ENCODE measurements at places on chromosomes 16 and 17. TPM values are rescaled to one million over a fixed set of nuclear protein-coding genes. Genes with fewer than 3 reads are reported as not detected.

Gene VTN
- total RNA-seq = not detected

GRCh38 chr17:45277216-45277849 lies 15.4 kb upstream of the SPATA32 start:
- peak; percentile 98 for DNase-seq
- no peaks in the 10 kb centered on the region for H3K27me3 ChIP-seq
- H3K4me3 ChIP-seq = no peak overlapping the region
- H3K36me3 ChIP-seq = no peaks in the 10 kb centered on the region
- no peak overlapping the region for H3K27ac ChIP-seq

Gene AURKB
- 128 TPM for total RNA-seq

Gene AOC2
- 5.8 TPM for total RNA-seq

- no peak for DNase-seq
- no peaks in the 10 kb centered on the region for H3K36me3 ChIP-seq
- H3K4me1 ChIP-seq = no peaks in the 10 kb centered on the region
- H3K4me3 ChIP-seq = no peak overlapping the region
- H3K27me3 ChIP-seq = no peaks in the 10 kb centered on the region
Measured at GRCh38 chr17:41258406-41258805, 3.2 kb downstream of the KRTAP9-9 start.

DNA sequence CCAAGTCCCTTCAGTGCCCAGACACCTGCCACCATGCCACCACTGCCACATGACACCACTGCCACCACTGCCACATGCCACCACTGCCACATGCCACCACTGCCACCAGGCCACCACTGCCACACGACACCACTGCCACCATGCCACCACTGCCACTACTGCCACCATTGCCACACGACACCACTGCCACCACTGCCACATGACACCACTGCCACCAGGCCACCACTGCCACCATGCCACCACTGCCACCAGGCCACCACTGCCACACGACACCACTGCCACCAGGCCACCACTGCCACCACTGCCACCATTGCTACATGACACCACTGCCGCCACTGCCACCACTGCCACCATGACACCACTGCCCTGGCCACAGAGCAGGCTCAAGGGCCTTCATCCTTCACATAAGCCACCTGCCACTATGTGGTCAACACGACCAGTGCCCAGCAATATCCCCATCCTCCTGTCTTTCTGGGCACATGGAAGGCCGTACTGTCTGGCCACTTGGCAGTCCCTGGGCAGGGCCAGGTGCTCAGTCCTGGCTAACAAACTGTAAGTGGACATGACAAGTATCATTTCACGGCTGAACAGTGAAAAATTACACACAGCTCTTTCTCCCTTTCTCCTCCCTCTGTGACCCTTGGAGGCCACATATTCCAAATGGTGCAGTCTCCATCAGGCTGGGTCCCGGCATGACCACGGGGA lies 33.1 kb downstream of the ABR start:
- no peaks in the 10 kb centered on the region for H3K27me3 ChIP-seq
- no peak overlapping the region for H3K27ac ChIP-seq
- H3K4me3 ChIP-seq = no peak overlapping the region
- DNase-seq = no peak
- no peaks in the 10 kb centered on the region for H3K36me3 ChIP-seq

GRCh38 chr16:15605839-15606517 lies 37.0 kb downstream of the MARF1 start:
- peak; percentile 36 for DNase-seq
- H3K4me3 ChIP-seq = no peak overlapping the region
- peaks cover 24% of the 10 kb centered on the region for H3K36me3 ChIP-seq
- H3K27ac ChIP-seq = no peak overlapping the region
- no peaks in the 10 kb centered on the region for H3K27me3 ChIP-seq
- H3K4me1 ChIP-seq = no peaks in the 10 kb centered on the region

- no peak overlapping the region for H3K27ac ChIP-seq
- H3K4me1 ChIP-seq = peaks cover under 1% of the 10 kb centered on the region
- no peak for DNase-seq
- peaks cover 5% of the 10 kb centered on the region for H3K27me3 ChIP-seq
- H3K36me3 ChIP-seq = no peaks in the 10 kb centered on the region
Measured at GRCh38 chr17:17309356-17309755, 6.2 kb downstream of the NT5M start.

Gene TM4SF5
- total RNA-seq = not detected

GRCh38 chr17:50297407-50297865 lies 23.2 kb downstream of the TMEM92 start:
- no peak overlapping the region for H3K4me3 ChIP-seq
- H3K27me3 ChIP-seq = no peaks in the 10 kb centered on the region
- no peaks in the 10 kb centered on the region for H3K36me3 ChIP-seq

GRCh38 chr16:2804728-2805127 lies 6.5 kb downstream of the PRSS41 start:
- no peaks in the 10 kb centered on the region for H3K27me3 ChIP-seq
- no peak for DNase-seq
- no peak overlapping the region for H3K4me3 ChIP-seq
- no peaks in the 10 kb centered on the region for H3K4me1 ChIP-seq
- no peaks in the 10 kb centered on the region for H3K36me3 ChIP-seq
- H3K27ac ChIP-seq = no peak overlapping the region

GRCh38 chr17:20926532-20926931 lies 116.3 kb downstream of the USP22 start:
- no peaks in the 10 kb centered on the region for H3K27me3 ChIP-seq
- H3K27ac ChIP-seq = no peak overlapping the region
- no peak overlapping the region for H3K4me3 ChIP-seq
- DNase-seq = no peak

DNA sequence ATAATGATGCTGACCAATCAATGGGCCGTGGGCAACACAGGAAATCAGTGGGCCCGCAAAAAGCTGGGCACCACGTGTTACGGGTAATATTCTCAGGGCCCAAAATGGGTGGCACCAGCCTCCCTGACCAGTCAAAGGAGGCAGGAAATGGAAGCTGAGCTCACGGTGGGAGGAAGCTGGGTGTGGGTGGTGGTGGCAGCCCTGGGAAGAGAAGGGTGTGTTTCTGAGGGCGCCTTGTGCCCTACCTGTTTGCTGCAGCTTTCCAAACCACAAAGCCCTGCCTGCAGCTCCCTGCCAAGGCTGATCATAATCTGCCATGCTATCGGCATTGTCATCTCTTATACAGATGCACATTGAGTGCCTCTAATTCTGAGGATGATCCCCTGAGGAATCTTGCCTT lies 457.9 kb downstream of the SLC39A11 start:
- no peak for DNase-seq
- no peaks in the 10 kb centered on the region for H3K4me1 ChIP-seq
- no peak overlapping the region for H3K4me3 ChIP-seq
- H3K36me3 ChIP-seq = no peaks in the 10 kb centered on the region
- no peaks in the 10 kb centered on the region for H3K27me3 ChIP-seq
- no peak overlapping the region for H3K27ac ChIP-seq

- no peaks in the 10 kb centered on the region for H3K36me3 ChIP-seq
- H3K27me3 ChIP-seq = no peaks in the 10 kb centered on the region
- no peak for DNase-seq
- no peak overlapping the region for H3K4me3 ChIP-seq
Measured at GRCh38 chr17:21245639-21246084, 7.5 kb downstream of the NATD1 start.

Gene DUSP3
- total RNA-seq = 17.5 TPM

- H3K27ac ChIP-seq = no peak overlapping the region
- no peaks in the 10 kb centered on the region for H3K36me3 ChIP-seq
- H3K4me3 ChIP-seq = no peak overlapping the region
- H3K27me3 ChIP-seq = peaks cover under 1% of the 10 kb centered on the region
- H3K4me1 ChIP-seq = no peaks in the 10 kb centered on the region
Measured at GRCh38 chr16:19175492-19176262, 7.6 kb downstream of the SYT17 start.

DNA sequence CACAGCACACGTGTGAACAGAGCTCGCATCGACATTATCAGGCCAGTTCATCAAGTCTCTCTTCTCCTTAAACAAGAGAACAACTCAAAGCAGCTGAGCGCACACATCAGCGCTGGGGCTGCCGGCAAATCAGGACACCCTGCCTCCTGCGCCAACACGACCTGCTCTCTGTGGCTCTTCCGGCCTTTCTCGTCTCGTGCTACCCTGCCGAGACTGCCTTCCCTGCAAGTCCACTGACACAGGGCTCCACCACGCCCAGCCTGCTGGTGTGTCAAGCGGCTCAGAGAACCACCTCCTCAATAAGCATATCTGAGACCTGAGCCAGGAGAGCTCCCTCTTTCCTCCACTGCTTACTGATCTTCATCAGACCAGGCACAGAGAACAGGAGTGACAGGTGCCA lies 96.9 kb downstream of the ZNF778 start:
- no peak overlapping the region for H3K27ac ChIP-seq
- H3K36me3 ChIP-seq = no peaks in the 10 kb centered on the region
- no peak overlapping the region for H3K4me3 ChIP-seq
- no peaks in the 10 kb centered on the region for H3K27me3 ChIP-seq
- H3K4me1 ChIP-seq = peaks cover 24% of the 10 kb centered on the region
- no peak for DNase-seq

Gene C16orf89
- total RNA-seq = 4.2 TPM

GRCh38 chr16:15907863-15908478 lies 19.6 kb upstream of the CEP20 start:
- DNase-seq = peak; percentile 94
- H3K4me1 ChIP-seq = no peaks in the 10 kb centered on the region
- no peaks in the 10 kb centered on the region for H3K27me3 ChIP-seq
- no peak overlapping the region for H3K4me3 ChIP-seq

DNA sequence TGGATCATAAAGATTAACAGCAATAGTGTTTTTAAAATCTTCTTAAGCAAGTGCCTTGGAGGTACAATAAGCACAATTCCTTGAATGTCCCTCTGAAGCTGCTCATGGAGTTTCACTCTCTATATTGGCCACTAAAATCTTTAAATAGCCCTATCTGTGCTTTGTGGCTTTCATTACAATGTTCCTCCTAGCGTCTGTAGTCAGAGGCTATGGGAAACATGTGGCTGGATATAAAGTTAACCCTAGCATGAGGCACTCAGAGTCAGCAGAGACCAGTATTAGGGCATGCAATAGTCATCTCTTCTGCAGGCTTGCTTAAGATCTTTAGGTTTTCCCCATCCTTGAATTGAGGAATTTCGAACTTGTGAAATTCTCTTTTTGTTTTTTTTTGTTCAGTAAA lies 668.2 kb downstream of the CDH11 start:
- no peaks in the 10 kb centered on the region for H3K36me3 ChIP-seq
- no peak overlapping the region for H3K4me3 ChIP-seq
- DNase-seq = no peak
- no peaks in the 10 kb centered on the region for H3K4me1 ChIP-seq

Gene ATAD5
- total RNA-seq = 22.7 TPM

Gene SLC6A2
- 0.27 TPM for total RNA-seq

DNA sequence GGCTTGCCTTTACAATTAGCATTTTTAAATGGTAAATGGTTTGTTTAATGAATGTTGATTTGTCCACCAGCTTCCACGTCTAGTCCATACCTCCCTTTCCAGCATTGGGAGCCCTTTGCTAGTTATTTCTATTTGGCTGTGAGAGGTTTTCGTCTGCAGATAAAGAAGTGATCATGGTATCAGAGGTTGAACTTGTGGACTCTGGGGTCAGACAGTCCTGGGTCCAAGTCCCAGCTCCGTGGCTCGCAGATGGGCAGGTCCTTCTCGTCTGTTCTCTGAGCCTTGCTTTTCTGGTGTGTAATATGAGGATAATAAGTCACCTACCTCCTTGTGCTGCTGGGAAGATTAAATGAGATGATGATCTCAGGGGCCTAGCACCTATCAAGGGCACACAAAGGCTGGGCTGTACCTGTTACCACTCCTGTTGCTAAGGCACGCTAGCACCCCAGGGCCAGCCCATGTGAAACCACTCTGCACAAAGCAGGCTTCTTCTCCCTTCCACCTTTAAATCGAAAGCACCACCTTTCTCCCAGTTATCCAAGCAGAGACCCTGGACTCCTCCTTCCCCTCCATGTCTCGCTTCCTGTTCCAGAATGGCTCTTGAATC lies 103.9 kb downstream of the GNAO1 start:
- H3K27me3 ChIP-seq = 0 out of 2 replicates have a peak, but pooled peaks cover 4% of the 10 kb centered on the region
- no peak for DNase-seq
- H3K4me3 ChIP-seq = no peak overlapping the region
- no peaks in the 10 kb centered on the region for H3K36me3 ChIP-seq

DNA sequence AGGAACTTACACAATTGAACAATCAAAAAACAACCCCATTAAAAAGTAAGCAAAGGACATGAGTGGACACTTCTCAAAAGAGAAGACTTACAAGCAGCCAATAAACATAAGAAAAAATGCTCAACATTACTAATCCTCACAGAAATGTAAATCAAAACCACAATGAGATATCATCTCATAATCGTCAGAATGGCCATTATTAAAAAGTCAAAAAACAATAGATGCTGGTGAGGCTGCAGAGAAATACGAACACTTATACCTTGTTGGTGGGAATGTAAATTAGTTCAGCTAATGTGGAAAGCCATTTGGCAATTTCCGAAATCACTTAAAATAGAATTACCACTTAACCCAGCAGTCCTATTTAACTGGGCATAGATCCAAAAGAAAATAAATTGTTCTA lies 301.9 kb upstream of the KCNJ16 start:
- no peak overlapping the region for H3K4me3 ChIP-seq
- no peak overlapping the region for H3K27ac ChIP-seq
- no peaks in the 10 kb centered on the region for H3K27me3 ChIP-seq
- no peaks in the 10 kb centered on the region for H3K36me3 ChIP-seq

DNA sequence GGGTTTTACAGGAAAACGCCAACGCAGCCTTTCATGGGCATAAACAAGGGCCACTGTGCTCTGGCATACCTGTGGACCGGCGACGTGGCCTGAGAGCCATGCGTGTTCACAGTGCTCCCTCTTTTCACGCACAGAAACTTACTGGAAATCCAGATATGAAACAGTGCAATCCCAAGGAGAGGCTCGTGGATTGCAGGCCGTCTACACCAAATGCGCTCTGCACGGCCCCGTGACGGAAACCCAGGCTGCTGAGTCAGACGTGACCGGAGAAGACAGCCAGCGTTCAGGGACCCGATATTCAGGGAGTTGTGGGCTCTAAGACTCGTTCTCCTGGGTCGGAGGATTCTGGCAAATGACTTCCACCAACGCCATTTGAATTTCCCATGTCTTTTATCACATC lies 129.2 kb downstream of the FOXL1 start:
- H3K4me1 ChIP-seq = no peaks in the 10 kb centered on the region
- H3K36me3 ChIP-seq = no peaks in the 10 kb centered on the region
- H3K27ac ChIP-seq = no peak overlapping the region
- H3K27me3 ChIP-seq = no peaks in the 10 kb centered on the region
- no peak for DNase-seq

- no peak overlapping the region for H3K27ac ChIP-seq
- peak; percentile 80 for DNase-seq
- peaks cover 22% of the 10 kb centered on the region for H3K4me1 ChIP-seq
- no peaks in the 10 kb centered on the region for H3K36me3 ChIP-seq
- H3K27me3 ChIP-seq = peaks cover 70% of the 10 kb centered on the region
- no peak overlapping the region for H3K4me3 ChIP-seq
Measured at GRCh38 chr16:86517652-86518258, 7.4 kb downstream of the FOXF1 start.

GRCh38 chr16:1158456-1159324 lies 5.8 kb downstream of the CACNA1H start:
- no peaks in the 10 kb centered on the region for H3K27me3 ChIP-seq
- peak; percentile 55 for DNase-seq
- H3K4me3 ChIP-seq = no peak overlapping the region

GRCh38 chr17:1050246-1050995 lies 53.5 kb downstream of the TIMM22 start:
- no peaks in the 10 kb centered on the region for H3K27me3 ChIP-seq
- H3K4me3 ChIP-seq = no peak overlapping the region
- H3K27ac ChIP-seq = no peak overlapping the region
- no peak for DNase-seq
